Activated T-cell treated with anti-CD3 and anti-CD28 coated beads, Interleukin-2, amount 50 U/mL, for 1 hour (primary cell): ENCODE measurements at places on chromosomes 5 and 9.

DNA sequence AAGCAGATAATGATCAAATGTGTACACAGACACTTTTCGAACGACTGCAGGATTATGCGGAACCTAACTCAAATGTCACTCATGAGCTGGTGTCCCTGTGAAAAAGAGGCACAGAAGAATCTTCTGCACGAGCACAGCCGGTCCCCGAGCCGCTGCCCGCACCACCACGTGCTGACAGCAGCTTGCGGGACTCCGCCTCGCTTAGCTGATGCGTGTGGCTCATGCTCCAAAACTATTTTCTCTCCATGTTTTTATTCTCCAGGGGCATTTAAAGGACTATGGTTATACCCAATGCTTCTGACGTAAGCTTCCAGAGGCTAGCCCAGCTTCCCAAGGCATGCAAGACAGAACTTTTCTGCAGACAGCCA lies 9.5 kb downstream of the SEC16A start:
- no peak for DNase-seq

- no peak for DNase-seq
Measured at GRCh38 chr9:129781131-129781530, 21.9 kb upstream of the TOR1B start.

- DNase-seq = no peak
Measured at GRCh38 chr5:74201334-74202081, 439.0 kb downstream of the ENC1 start.

DNA sequence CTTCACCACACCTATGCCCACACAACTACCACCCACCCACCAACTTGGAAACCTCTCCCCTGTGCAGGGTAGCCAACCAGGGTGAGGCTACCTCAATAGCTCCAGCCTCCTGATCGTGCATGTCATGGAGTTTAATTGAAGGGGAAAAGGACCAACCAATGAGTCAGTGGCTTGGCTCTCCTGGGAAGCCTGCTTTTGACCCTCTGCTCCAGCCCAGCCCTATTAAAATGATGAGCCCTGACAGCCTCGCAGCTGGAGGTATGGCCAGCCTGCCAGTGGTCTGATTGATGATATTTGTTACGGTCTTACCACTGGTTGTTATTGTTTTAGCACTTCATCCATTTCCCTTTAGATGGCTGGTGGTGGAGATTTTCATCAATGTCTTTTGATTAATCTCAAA lies 280.4 kb downstream of the SH3GL2 start:
- DNase-seq = no peak

DNA sequence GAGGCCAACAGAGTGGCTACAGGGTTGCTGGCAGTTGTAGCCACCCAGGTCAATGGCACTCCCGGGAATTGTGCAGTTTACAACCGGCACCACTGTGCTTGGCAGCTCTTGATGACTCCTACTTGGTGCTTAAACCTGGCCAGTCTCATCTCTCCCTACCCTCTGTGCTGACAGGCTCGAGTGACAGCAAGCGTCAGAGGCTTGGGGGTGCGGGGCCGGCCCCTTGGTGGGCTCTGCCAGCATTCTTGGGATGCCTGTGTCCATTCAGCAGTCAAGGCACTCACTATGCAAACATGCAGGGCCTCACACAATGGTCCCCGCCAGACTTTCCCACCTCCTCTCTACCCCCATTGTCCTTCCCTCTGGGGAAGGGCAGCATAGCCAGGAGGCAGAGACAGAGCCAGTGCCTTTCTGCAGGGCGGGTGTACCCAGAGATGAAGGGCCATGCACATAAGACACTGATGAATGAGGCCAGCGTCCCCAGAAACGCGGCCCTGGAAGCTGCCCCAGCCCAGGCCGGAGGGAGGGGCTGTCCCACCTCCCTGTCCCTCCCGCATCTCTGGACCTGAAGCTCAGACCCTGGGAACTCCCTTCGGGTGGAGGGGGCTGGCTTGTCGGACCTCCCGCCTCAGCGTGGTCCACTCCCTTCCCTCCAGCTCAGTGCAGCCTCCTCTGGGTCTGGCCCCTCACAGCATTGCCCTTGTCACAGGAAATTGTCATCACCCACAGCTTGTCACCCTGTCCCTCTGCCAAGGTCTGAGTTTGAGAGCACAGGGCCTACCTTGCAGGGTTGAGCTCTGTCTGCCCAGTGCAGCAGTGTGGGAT lies 26.4 kb upstream of the NOTCH1 start:
- DNase-seq = no peak

DNA sequence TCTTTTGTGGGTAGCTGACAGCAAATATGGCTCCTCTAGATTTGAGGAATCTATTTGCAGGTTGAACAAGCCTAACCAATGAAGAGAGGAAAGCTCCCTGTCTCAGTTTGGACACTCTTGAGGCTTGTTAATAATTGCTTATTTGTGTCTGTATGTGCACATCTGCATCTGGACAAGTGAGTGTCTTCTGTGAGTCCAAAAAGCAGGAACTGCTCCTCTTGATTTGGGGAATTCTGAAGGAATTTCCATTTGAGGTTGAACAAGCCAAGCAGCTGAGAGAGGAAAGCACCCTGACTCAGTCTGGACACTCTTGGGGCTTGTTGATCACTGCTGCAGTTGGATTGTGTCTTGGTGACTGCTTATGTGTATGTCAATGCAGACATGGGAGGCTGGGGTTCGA lies 211.6 kb downstream of the DTWD2 start:
- no peak for DNase-seq

GRCh38 chr9:77926371-77926878 lies 105.2 kb downstream of the GNAQ start:
- no peak for DNase-seq

DNA sequence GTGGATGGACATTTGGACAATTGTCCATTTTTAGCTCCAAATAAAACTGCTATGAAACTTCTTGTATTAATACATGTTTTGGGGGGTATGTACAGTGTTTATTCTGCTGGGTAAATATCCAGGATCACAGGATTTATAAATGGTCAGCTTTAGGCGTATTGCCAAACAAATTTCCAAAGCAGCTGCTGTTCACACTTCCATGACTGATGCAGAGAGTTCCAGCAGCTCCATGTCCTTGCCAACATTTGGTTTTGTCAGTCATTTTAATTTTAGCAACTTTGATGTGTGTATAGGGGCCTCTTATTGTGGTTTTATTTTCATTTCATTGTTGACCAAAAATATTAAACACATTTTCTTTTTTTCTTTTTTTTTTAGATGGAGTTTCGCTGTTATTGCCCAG lies 9.8 kb upstream of the SUSD1 start:
- DNase-seq = no peak

GRCh38 chr9:68777070-68777763 lies 72.2 kb downstream of the PIP5K1B start:
- DNase-seq = no peak

- no peak for DNase-seq
Measured at GRCh38 chr5:138635708-138636107, 60.5 kb upstream of the HSPA9 start.

DNA sequence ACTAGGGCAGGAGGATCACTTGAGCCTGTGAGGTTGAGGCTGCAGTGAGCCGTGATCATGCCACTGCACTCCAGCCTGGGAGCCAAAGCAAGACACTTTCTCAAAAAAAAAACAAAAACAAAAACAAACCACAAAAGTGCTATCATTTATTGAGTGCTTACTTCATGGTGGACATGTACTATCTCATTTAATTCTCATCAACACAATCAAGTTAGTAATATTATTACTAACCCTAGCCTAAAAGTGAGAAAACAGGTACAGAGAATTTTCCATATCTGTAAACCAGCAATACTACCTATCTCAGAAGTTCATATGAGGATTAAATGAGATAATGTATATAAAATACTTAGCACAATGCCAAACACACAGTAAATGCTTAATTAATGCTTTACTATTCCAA lies 85.8 kb downstream of the MAPKAP1 start:
- no peak for DNase-seq

DNA sequence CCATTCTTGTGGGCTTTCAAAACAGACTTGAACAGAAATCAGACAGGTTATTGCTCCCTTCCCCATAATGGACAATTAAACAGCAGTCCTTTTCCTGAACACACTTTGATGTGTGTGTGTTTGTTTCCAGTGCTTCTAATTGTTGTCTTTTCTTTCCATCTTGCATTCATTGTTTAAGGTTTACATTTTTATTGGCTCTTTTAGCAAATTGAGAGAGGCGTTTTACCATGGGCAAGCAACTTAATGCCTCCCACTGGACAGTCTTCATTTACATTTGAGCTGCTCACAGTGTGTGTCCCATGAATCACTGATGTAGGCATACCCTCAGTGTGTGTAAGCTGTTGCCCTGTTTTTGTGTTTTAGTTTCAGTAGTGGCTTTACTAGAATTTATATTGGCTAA lies 25.0 kb downstream of the WDR36 start:
- no peak for DNase-seq

DNA sequence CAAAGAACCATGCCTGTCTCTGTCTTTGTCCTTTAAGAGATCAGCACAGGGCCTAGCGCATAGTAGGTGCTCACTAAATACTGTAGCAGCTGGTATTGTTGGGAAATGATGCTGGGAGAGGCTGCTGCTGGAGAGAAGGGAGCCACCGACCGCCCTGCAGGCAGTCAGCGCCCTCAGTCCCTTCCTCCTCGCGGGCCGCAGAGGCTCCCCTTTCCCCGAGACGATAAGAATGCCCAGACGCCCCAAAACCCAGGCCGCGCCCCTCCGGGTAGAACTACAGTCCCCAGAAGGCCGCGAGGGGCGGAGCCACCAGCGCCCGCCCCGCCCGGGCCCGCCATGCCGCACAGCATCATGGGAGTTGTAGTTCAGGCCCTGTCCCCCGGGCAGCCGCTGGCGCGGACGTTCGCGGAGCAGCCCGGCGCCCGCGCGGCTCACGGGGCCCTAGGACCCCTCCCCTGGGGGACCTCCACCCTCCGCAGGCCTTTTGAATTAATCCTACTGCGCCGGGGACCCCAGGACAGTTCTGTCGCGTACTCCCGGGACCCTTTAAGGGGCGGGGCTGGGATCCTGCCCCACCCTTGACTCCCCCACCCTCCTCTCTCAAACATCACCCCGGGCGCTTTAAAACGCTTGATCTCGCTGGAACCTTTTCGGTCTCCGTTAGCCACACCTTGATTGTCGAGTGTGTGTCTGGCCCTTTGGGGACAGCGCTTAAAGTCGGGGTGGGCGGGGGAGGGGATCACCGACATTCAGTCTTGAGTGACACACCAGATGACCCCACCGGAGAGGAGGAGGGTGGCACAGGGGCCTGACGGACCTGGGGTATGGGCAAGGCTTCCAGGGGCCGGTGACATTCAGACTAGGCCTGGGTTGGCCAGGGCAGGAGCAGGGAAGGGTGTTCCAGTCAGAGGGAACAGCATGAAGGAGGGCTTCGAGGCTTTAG lies 24.8 kb upstream of the IER5L start:
- peak; percentile 97 for DNase-seq

DNA sequence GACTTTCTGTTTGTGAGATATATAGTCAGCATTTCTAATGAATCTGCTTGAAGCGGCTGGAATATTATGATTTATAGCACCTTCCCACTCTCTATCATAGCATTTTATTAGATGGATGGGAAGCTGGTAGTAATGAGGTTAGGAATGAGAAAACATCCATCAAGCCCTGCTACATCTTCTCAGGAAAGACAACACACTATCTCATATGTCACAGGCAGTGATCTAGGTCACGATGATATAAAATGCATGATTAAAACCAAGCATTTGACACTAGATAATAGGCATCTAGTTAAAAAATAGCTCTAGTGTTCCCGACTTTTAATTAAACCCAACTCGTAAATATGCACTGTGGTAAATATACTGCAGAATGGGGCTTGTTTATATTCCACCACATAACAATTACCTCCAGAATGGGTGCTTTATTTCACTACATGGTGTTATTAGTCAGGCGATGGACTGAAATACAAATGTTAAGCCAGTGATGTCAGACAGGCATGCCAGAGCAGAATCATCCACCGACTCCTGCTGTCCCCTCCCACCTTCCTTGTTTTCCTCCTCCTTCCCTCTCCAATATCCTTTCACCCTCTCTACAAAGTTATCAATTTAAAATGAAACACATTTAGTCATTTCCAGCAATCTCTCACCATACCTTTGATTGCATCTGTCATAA lies 286.8 kb downstream of the SPATA31D1 start:
- no peak for DNase-seq

GRCh38 chr5:59257488-59258400 lies 635.8 kb downstream of the PDE4D start:
- no peak for DNase-seq

GRCh38 chr5:1099926-1100663 lies 11.8 kb downstream of the SLC12A7 start:
- DNase-seq = no peak

GRCh38 chr5:73793911-73794310 lies 167.9 kb downstream of the ARHGEF28 start:
- DNase-seq = no peak

DNA sequence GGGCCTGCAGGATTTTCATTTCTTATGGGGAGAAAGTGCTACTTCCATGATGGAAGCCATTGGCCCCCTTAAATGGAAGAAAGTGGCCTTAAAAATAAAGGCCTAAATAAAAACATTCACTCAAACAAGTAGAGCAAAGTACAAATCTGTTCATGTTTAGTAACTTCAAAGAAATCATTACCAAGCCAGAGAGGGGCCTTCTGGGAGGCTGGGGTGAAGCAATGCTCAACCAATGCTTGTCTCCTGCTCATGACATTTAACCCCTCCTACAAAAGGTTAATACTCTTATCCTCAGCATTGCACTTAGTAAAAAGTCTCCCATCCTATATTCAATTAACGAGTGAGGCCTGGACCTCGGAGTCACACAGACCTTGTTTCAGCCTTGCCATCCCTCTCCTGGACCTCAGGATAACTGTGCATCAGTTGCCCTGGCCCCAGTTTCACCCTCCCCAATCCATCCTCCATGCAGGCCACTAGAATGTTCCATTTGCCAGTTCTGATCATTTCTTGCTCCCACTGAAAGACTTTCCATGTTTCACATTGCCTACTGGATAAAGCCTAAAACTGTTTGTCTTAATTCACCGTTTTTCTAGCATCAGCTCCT lies 36.9 kb upstream of the ALDH1B1 start:
- no peak for DNase-seq

DNA sequence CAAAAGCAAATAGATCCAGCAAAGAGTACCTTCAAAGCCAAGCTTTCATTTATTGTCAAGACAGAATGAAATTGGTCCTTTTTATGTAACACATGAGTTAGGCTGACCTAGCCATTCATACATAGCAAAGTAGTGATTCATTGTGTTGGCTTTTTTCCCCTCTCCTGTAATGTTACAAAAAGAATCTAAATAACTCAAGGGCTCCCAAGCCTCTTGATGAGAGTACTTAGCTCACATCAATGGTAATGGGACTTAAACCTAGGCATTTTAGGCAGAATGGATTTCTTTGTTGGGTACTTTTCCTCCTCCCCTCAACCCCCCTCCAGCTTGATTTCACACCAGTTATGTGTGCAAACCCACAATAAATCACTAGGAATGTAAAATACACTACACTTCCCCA lies 123.7 kb downstream of the EBF1 start:
- DNase-seq = no peak

- no peak for DNase-seq
Measured at GRCh38 chr5:88660264-88660946, 222.6 kb downstream of the MEF2C start.

DNA sequence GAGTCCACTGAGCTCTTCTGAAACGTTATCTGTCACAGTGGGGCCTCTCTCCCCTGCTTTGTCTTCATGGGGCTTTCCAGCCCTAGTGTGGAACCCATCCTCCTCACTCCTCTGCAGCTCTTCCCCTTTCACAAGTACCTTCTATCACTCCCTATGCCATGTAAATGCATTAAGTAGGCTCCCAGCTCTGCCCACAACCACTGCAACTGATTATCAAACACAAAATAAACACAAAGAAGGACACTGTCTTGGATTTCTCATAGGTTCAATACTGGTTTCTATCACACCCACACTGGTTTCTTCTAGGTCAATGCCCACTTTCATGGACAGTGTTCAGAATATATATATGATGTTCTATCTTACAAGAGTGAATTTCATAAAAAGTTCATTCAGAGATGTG lies 139.4 kb downstream of the GNAQ start:
- no peak for DNase-seq
